Panc1 (cell line): ENCODE measurements at places on chromosomes 5 and 9. TPM values are rescaled to one million over a fixed set of nuclear protein-coding genes. Genes with fewer than 3 reads are reported as not detected.

TPD52L3 gene
- total RNA-seq = not detected

- peak overlapping the region; percentile 63 for H3K4me3 ChIP-seq
- H3K4me1 ChIP-seq = peaks cover 19% of the 10 kb centered on the region
- H3K27ac ChIP-seq = peak overlapping the region; percentile 77
- H3K27me3 ChIP-seq = no peaks in the 10 kb centered on the region
- DNase-seq = no peak
These were observed 19.5 kb upstream of the ANXA1 start for GRCh38 chr9:73132034-73132776.

ANXA2R gene
- 6.2 TPM for total RNA-seq

GRCh38 chr5:60533789-60534188 lies 166.2 kb downstream of the DEPDC1B start:
- DNase-seq = no peak
- no peak overlapping the region for H3K4me3 ChIP-seq
- H3K4me1 ChIP-seq = no peaks in the 10 kb centered on the region
- H3K27ac ChIP-seq = no peak overlapping the region
- no peaks in the 10 kb centered on the region for H3K36me3 ChIP-seq

KCNV2 gene
- total RNA-seq = not detected

DNA sequence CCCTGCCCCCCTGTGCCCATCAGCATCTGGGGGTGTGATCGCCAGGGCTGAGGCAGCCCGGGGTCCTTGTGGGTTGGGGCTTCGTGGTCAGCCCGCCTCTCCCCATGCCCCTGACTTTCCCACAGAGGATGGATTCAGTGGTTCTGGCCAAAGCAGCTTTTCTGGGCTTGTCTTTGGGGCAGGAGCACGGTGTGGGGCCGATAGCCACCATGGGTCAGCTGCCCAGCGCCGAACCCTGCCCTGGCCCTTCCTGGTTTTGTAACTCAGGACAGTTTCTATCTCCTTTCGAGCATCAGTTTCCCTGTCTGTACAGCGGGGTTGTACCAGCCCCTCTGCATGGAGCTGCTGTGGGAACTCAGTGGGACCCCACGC lies 77.1 kb downstream of the HMCN2 start:
- H3K4me1 ChIP-seq = no peaks in the 10 kb centered on the region; the same call in 1 of the 2 replicates
- no peaks in the 10 kb centered on the region for H3K36me3 ChIP-seq
- H3K27ac ChIP-seq = no peak overlapping the region
- no peak for DNase-seq
- no peak overlapping the region for H3K4me3 ChIP-seq

- no peak overlapping the region for H3K4me3 ChIP-seq
- no peaks in the 10 kb centered on the region for H3K27me3 ChIP-seq
- DNase-seq = no peak
- no peak overlapping the region for H3K27ac ChIP-seq
- no peaks in the 10 kb centered on the region for H3K4me1 ChIP-seq
These were observed 473.6 kb upstream of the FTMT start for GRCh38 chr5:121378046-121378445.

PLEKHG4B gene
- 8.9 TPM for total RNA-seq

- peaks cover 5% of the 10 kb centered on the region; the same call in 1 of the 2 replicates for H3K36me3 ChIP-seq
- no peaks in the 10 kb centered on the region for H3K27me3 ChIP-seq
- H3K4me3 ChIP-seq = no peak overlapping the region
- DNase-seq = no peak
- peaks cover 21% of the 10 kb centered on the region for H3K4me1 ChIP-seq
These were observed 24.8 kb upstream of the TERT start for GRCh38 chr5:1319436-1320256.

GRXCR2 gene
- not detected for total RNA-seq

GRCh38 chr9:95224376-95225019 lies 93.0 kb downstream of the FANCC start:
- H3K4me3 ChIP-seq = no peak overlapping the region
- H3K4me1 ChIP-seq = no peaks in the 10 kb centered on the region
- no peaks in the 10 kb centered on the region for H3K36me3 ChIP-seq
- no peak for DNase-seq
- H3K27me3 ChIP-seq = no peaks in the 10 kb centered on the region
- no peak overlapping the region for H3K27ac ChIP-seq

SPAAR gene
- total RNA-seq = not detected

DNA sequence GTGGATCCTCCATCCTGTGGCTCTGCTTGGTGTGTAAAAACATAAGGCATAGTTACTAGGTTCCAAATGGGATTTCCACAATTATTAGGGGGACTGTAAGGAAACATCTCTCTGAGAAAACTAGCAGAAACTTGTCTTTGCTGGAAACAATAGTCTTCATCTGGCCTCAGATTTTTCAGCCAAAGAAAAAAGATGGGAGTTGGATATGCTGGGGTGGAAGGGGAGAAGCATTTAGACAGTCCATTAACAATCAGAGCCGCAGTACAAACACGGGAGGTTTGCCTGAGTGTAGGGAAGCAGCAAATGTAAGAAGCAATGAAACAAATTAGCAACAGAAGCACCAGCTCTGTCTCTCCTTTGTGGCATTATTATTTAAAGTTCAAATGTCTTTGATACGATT lies 402.7 kb upstream of the ZNF608 start:
- no peak for DNase-seq
- H3K4me1 ChIP-seq = no peaks in the 10 kb centered on the region
- H3K36me3 ChIP-seq = no peaks in the 10 kb centered on the region
- H3K27ac ChIP-seq = peak overlapping the region; percentile 18; the same call in 1 of the 2 replicates
- no peaks in the 10 kb centered on the region for H3K27me3 ChIP-seq
- H3K4me3 ChIP-seq = no peak overlapping the region

CCL27 gene
- total RNA-seq = 0.95 TPM

DNA sequence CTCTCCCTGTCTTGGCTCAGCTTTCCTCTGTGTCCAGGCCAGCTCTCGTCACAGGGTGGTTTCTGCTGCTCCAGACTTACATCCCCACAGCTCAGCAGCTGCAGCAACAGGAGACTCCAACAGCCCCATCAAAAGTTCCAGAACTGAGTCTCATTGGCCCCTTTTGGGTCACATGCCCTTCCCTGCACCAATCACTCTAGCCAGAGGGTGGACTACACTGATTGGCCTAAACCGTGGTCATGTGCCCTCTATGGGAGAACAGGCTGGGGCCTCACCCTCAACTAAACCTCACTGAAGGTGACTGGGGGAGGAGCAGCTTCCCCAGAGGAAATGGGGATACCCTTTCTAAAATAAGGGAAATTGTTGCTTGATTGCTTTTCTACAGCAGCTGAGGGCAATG lies 44.4 kb upstream of the CPLX2 start:
- H3K4me3 ChIP-seq = no peak overlapping the region
- DNase-seq = no peak
- peak overlapping the region; percentile 29; the same call in 1 of the 2 replicates for H3K27ac ChIP-seq
- H3K4me1 ChIP-seq = no peaks in the 10 kb centered on the region
- H3K36me3 ChIP-seq = no peaks in the 10 kb centered on the region

CEMIP2 gene
- 14.8 TPM for total RNA-seq

GRCh38 chr9:96442491-96442890 lies 7.5 kb upstream of the HABP4 start:
- no peak overlapping the region for H3K27ac ChIP-seq
- DNase-seq = no peak
- H3K27me3 ChIP-seq = no peaks in the 10 kb centered on the region
- no peaks in the 10 kb centered on the region for H3K4me1 ChIP-seq
- H3K4me3 ChIP-seq = no peak overlapping the region
- no peaks in the 10 kb centered on the region for H3K36me3 ChIP-seq

LCN12 gene
- total RNA-seq = 2.5 TPM

DNA sequence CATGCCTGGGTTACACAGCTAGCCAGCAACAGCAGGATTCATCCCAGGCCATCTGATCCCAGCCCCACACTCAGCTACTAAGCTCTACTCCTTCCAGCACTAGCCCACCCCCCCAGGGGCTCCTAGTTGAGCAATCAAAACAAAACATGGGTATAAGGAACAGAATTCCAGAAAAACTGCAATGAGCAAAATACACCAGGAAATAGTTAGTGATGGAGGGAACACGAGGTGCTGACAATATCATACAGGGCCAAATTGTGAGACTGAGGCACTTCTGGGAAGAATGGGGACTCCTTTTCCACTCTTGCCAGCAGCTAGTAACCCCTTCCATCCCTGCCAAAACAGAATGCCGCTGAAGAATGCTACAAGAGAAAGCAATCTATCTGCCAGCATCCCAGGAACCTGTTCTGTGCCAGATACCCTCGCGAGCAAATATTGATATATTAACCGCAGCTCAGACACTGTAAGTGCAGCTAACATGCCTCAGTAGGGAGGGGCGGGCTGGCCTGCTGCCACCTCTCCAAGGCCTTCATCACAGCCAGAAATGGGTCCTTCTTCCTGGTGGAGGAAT lies 161.4 kb downstream of the SLIT3 start:
- no peaks in the 10 kb centered on the region for H3K27me3 ChIP-seq
- H3K4me1 ChIP-seq = no peaks in the 10 kb centered on the region
- no peaks in the 10 kb centered on the region for H3K36me3 ChIP-seq
- no peak overlapping the region for H3K4me3 ChIP-seq
- H3K27ac ChIP-seq = no peak overlapping the region
- no peak for DNase-seq

GRCh38 chr9:95877984-95878383 lies 2.5 kb downstream of the ERCC6L2 start:
- H3K27ac ChIP-seq = no peak overlapping the region
- H3K27me3 ChIP-seq = no peaks in the 10 kb centered on the region
- H3K4me1 ChIP-seq = peaks cover 18% of the 10 kb centered on the region
- H3K36me3 ChIP-seq = peaks cover 18% of the 10 kb centered on the region
- no peak for DNase-seq
